Motor neuron (in vitro differentiated cells): ENCODE measurements at places on chromosomes 6 and 20. TPM values are rescaled to one million over a fixed set of nuclear protein-coding genes. Genes with fewer than 3 reads are reported as not detected.

DNA sequence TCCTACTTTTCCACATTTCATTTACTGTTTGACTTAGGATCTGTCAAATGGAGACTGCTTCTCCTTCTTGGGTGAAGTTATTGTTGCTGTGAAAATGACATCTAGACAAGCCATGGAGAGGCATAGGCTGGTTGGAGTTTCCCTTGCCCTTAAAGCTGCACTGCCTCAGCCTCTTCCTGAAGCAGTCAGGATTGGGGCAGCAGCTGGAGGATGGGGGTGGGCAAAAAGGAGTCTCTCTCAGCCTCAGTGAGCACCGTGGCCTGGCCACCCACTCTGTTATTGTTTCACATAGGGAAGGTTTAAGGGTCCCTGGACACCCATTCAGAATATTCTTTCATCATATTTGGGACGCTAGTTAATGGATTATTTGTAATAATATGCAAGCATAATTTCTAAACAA, 7.7 kb upstream of the ZBTB24 start:
- no peak for ATAC-seq

DNA sequence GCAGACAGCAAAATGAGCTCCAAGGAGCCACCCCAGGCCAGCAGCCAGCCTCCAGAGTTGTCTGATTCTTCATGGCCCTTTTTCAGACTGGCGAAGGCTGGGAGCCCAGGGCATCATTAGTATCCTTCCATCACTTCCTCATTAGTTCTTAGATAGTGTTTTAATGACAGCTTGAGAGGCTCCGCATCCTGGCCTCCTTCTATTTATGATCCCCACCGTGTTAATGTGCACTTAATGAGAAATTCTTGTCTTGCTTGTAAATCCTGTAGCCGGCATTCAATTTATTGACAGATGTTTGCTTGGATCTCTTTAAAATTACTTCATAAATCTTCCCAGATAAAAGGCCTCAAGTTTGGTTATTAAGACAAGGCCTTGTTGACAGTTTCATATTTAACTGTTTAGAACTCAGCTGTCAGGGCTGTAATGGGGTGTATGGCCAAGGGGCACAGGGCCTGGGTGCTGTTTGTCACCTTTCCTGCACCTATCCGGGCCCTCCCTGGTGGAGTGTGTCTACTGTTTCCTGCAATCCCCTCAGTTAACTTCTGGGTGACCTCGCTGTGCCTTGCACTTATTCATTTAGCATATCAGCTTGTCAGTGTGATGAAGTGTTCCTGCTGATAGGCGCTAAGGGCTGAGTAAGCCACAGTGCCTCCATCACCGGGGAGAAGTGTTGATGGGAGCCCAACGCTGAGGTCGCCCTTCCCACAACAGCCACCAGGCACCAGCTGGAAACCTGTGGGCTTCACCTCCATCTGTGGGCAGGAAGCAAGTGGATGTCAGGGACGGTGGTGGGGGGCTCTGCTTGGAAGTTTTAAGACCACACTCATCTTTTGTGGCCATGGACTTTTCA, 169.3 kb downstream of the TSHZ2 start:
- ATAC-seq, result no peak

- no peak for ATAC-seq
Observed at GRCh38 chr20:51076786-51077685, 54.1 kb upstream of the KCNG1 start.

- ATAC-seq, result no peak
Observed at GRCh38 chr20:23782366-23782983, 31.7 kb upstream of the CST1 start.

DNA sequence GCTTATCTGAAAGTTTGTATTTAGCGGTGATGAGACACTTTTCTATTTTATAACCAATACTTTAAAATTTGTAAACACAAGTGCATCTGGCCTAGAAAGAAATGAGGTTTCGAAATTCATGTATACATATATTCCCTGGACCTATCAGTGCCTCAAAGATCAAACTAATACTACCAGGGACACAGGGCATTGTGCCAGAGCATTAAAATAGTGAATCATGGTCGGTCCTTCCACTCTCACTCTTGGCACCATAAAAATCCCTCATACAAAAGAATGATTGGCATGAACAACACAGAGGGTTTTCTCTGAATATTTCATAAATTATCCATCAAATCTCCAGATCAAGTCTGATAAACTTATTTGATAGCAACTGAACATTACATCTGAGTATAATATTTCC, 62.0 kb downstream of the MMUT start:
- no peak for ATAC-seq

Gene GRM4
- 1.0 TPM in 2 replicates for total RNA-seq
